ENCODE measurements at places on chromosomes 7 and 10.

- no peak for DNase-seq
Measured at GRCh38 chr7:30897770-30898169, 13.9 kb upstream of the AQP1 start.

DNA sequence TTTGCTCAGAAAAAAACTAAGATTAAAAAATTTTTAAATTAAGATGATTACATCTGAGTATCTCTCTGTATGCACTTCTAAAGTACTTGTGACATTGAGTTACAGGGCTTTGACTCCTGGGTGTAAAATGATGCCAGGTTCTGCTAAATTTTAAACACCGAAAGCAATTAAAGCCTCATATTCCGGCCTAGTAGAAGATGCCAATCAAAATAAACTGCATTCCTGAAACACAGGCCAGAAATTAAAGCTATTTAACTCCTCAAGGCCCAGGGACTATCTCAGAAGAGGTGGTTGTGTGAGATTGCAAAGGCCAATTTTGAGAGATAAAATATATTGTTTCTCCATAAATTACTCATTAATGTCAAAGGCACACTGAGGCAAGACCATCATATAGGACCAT lies 388.3 kb downstream of the KIF20B start:
- DNase-seq, result no peak

DNA sequence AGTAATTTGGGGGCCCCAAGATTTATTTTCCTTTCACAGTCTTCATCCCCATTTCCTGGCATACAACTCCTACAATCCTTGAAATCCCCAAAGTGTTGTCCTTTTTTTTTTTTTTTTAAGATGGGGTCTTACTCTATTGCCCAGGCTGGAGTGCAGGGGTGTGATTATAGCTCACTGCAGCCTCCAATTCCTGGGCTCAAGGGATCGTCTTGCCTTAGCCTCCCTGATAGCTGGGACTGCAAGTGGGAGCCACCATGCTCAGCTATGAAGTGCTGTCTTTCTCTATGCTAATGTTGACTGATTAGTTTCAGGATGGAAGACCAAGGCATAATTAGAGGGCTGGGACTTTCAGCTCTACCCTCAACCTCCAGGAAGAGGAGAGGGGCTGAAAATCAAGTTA lies 41.9 kb upstream of the KAT6B start:
- no peak for DNase-seq

- no peak for DNase-seq
Measured at GRCh38 chr7:116776610-116777289, 85.6 kb upstream of the CAPZA2 start.

DNA sequence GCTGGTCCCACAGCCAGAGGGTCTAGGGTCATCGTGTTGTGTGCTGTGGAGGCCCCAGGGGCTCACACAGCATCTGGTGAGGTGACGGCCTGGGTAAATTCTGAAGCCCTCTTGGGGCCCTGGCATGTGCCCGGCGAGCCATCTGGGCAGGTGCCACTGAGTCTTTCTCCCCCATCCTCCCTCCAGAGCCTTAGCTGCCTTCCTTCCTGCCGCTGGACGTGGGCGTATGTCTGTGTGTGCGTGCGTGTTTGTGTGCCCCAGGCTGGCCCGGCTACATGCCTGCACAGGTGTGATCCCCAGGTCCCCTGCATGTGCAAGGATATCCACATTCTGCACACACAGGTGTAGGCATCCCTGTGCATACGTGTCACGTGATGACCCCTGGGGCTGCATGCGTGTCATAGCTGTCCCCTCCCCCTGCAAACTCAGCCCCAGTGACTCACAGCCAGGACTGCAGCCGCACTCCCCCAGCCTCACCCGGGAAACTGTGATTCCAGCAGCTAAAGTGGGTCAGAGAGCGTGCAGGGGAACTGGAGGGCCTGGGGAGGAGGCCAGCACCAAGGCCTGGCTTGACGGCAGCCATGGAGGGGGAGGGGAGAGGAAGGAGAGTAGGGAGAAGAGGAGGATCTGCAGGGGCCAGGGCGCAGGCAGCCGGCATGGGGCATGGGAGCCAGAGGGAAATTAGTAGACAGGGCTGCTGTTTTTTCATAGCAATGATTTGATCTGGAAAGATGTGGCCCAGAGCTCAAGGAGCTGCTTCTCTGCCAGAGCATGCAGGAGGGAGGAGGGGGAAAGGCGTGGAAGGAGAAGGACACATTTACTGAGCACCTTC lies 46.4 kb downstream of the ELFN1 start:
- no peak for DNase-seq

DNA sequence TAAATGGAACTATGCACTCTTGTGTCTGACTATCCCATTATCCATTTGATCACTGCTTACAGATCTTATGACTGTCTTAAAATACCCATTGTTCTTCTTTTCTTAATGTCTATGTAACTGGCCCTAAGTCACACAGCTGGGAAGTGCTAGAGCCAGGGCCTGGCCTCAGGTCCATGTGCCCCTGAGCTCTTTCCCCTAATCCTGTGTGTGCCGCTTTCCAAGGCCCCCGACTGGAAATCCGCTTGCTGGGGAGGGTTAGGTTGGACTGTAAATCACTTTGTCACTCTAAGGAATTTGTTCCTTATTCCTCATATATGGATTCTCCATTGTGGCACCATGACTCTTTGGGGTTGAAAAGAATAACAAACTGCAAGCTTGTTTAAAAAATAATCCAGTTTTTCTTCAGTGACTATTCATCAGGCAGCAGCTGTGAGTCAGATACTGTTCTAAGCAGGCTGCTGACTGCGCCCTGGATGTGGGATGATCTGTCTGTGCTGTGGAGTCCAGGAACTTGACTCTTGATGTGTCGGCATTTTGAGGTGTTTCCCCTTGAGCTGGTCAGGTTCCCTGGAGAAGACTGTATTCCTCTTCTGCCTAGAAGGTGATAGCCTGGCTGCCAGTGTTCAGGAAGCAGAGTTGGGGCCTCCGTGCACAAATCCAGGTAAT lies 236.3 kb downstream of the SDK1 start:
- DNase-seq, result no peak

GRCh38 chr7:158707610-158708009 lies 3.0 kb upstream of the NCAPG2 start:
- no peak for DNase-seq

DNA sequence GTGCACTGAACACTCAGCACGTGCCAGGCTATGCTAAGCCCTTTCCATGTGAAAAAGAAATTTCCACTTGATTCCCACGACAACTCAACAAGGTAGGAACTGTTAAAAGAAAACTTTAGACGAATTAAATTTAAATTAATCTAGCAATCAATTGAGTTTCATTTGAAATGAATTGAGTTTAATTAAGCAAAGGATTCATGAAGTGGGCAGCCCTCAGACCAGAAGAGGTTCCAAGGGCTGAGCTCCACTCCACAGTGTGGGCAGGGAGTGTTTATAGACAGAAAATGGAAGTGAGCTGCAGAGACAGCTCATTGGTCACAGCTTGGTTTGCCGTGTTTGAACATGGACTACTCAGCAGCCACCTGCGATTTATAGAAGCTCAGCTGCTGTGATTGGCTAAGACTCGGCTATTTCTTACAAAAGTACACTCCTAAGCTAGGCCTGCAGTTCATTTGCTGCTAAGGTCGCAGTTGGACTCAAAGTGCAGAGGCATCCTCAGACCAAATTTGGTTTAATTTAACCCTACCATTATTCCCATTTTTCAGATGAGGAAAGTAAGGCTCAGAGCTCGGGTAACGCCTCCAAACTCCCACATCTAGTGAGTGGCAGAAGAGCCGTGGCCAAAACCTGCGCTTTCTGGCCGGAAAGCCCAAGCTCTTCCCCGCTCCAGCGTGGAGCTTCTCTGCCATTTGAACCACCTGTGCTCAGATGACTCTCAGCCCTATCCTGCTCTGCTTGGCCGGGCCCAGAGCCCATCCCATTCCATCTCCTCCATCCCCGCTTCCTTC lies 24.9 kb downstream of the CALML3 start:
- DNase-seq, result no peak

- no peak for DNase-seq
Measured at GRCh38 chr10:6027929-6028328, 34.2 kb downstream of the IL2RA start.

DNA sequence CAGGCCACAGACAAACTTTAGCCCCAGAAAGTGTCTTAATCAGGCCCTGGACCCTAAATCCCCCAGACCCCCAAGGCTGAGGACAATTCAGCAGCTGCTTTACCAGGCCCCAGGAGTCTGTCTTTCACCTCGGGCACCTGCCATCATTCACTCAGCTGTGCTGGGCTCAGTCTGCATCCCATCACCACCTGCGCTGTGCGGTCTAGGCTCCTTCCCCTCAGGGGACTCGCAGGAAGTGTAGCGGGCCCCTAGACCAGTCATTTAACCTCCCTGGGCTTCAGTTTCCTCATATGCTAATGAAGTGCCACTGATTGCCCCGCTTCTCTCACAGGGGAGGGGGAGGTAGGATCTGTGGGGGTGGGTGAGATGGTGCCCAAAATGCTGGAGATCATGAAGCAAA lies 76.4 kb upstream of the ZMIZ1 start:
- no peak for DNase-seq

DNA sequence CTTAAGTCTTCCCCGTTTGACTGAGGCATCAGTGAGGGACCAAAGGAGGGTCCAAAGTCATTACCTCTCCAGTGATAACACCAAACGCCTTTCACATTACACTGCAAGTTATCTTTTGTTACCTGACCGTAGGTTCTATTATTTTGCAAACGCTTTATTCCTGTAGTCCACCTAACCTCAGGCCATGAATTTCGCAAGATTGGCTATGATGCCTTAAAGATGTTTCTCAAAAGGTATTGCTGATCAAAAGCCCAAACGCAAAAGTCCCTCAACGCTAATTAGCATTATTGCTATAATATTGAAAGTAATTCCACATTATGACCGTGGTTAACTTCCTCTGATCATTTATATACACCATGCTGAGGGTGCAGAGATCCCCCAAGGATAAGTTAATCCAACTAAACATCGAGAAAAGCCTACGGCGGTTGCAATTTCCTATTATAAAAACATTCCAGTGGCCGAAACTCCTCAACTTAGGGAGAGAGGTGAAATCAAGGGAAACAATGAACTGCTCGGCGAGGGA lies 649 bp downstream of the DNA2 start:
- DNase-seq, result no peak

DNA sequence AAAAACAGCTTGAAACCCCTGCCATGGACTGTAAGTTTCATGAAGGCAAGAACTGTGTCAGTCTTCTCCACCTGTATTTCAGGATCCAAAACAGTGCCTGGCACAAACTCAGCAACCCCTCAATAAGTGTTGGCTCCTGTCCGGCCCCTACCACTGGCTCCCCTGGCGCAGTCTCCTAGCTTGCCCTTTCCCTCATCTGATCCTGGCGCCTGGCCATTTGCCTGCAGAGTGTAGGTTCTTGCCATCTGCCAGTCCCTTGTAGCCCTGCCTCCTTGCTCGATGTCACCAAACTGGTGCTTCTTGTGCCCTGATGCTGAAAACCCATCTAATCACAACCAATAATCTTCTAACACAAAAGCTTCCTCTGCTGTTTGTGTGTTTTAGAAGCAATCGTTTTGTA lies 60.4 kb downstream of the LGI1 start:
- no peak for DNase-seq

GRCh38 chr10:64316416-64316815 lies 795.2 kb downstream of the REEP3 start:
- no peak for DNase-seq

- no peak for DNase-seq
Measured at GRCh38 chr7:121451367-121452094, 55.4 kb upstream of the FAM3C start.

DNA sequence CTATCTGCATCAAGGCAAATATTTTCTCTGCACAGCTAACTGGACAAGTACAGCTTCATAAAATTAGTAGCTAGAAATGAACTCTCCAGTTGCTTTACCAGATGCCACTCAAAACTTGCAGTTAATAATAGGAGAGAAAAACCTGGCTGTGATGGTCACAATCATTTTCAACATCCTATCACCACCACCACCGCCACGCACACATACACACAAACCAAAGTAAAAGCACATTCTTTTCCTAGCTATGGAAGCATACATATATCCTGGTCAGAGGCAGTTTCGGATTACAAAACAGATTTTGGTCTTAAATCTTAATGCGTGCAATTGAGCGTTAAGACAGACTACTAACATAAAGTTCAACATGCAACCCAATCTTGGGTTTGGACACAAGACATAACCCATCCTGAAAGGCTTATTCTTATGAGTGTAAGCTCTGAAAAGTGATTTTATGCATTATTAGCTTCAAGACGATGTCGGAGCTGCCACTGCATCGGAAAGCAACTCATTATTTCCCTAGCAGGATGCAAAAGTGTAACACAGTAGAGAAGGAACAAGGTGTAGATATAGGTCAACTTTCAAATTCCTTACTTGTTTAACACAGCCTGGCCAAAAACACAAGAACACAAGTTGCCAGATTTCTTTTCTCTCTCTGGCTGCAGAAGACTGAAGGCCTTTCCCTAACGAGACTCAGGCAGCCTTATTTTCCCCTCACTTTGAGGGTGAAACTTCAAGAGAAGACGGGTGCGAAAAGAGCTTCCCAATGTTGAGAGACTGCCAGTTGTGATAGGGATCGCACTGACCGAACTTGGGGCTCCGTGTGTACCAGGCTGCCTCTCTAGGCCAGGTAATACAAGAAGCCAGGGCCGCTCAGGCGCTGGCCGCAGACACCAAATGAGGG lies 1.2 kb downstream of the CACUL1 start:
- no peak for DNase-seq

GRCh38 chr10:89633484-89633883 lies 11.6 kb downstream of the PANK1 start:
- no peak for DNase-seq

DNA sequence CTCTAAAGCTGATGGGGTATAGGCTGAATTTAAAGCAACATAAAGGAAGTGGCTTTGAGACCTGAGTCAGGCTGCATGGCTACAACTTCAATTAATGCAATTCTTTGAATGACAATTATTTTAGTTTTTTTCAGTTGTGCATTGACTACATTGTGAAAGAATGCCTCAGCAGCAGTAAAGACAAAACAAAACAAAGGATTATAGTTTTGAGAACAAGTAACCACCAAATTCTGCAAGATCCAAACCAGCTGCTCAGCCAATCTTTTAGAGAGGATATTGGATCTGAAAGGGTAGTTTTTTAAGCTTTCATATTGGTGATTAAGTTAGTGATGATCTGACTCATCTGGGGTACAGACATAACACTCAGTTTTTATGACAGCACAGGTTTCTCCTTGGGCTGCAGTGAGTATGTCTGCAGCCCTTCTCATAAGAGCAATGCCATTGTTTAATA lies 40.6 kb upstream of the ABCA13 start:
- no peak for DNase-seq

GRCh38 chr10:14523286-14523685 lies 192.6 kb upstream of the FRMD4A start:
- DNase-seq, result no peak

- no peak for DNase-seq
Measured at GRCh38 chr10:91711885-91712680, 79.2 kb upstream of the PPP1R3C start.
